ENCODE measurements at places on chromosomes 1 and 21. TPM values are rescaled to one million over a fixed set of nuclear protein-coding genes. Genes with fewer than 3 reads are reported as not detected.

DNA sequence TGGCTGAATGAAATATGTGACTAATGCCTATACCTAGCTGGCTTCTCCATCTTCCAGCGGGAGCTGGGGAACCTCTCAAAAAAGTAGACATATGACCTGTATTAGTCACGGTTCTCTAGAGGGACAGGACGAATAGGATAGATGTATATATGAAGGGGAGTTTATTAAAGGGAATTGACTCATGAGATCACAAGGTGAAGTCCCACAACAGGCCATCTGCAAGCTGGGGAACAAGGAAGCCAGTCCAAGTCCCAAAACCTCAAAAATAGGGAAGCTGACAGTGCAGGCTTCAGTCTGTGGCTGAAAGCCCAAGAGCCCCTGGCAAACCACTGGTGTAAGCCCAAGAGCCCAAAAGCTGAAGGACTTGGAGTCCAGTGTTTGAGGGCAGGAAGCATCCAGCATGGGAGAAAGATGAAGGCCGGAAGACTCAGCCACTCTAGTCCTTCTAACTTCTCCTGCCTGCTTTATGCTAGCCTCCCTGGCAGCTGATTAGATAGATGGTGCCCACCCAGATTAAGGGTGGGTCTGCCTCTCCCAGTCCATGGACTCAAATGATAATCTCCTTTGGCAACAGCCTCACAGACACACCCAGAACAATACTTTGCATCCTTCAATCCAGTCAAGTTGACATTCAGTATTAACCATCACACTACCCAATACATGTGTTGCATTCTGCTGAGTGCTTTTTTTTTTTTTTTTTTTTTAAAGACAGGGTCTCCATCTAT, 19.6 kb downstream of the OLIG1 start:
- no peaks in the 10 kb centered on the region for H3K4me1 ChIP-seq
- H3K27ac ChIP-seq, result no peak overlapping the region
- DNase-seq, result no peak
- no peaks in the 10 kb centered on the region for H3K36me3 ChIP-seq

DNA sequence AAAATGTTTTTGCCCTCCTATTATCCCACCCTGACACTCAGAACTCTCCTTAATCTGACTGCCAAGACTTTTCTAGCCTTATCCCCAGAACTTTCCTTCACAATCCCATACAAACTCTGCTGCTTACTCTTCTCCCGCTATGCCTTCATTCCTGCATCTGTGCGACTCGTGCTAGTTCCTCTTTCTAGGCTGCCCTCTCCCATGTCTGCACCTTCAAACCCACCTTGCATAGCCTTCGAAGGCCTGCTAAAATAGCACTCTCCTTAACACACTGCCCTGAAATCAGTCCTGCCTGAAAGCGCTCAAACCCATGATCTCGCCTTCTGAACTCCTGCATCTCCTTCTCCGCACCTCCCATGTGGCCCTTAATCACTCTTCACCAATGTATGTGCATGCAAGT, 2.5 kb upstream of the NCF2 start:
- H3K36me3 ChIP-seq, result no peaks in the 10 kb centered on the region
- peaks cover 37% of the 10 kb centered on the region for H3K4me1 ChIP-seq
- H3K4me3 ChIP-seq, result no peak overlapping the region
- DNase-seq, result no peak
- no peak overlapping the region for H3K27ac ChIP-seq

DNA sequence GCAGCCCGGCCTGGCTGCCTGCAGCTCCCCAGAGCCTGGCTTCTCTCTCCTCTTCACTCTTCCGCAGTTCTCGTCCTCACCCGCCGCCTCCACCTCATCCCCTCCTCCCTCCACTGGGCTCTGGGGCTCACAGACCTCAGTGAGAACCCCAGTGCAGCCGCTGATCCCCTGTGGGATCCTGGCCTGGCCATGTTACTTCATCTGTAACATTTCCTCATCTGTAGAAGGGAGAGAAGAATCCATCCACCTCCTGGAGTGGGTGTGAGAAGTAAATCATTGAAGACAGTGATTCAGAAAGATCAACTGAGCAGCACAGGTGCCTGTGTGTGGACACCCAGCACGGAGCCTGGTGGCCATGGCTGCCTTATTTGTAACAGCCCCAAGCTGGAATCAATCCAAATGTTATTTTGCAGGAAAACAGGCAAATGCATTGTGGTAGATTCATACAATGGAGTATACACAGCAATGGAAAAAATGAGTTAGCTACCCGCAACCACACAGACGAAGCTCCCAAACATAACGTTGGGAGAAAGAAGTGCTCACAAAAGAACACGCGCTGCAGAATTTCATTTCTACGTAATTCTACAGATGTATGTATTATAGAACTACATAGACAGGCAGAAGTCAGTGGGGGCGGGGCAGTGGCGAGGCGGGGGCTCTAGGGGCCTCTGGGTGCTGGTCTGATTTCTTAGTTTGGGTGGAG, 8.7 kb downstream of the LAPTM5 start:
- DNase-seq, result no peak
- H3K4me3 ChIP-seq, result no peak overlapping the region
- no peaks in the 10 kb centered on the region for H3K36me3 ChIP-seq
- peaks cover 16% of the 10 kb centered on the region for H3K27me3 ChIP-seq
- no peak overlapping the region for H3K27ac ChIP-seq

GPATCH2 gene
- 11.5 TPM for total RNA-seq

DNA sequence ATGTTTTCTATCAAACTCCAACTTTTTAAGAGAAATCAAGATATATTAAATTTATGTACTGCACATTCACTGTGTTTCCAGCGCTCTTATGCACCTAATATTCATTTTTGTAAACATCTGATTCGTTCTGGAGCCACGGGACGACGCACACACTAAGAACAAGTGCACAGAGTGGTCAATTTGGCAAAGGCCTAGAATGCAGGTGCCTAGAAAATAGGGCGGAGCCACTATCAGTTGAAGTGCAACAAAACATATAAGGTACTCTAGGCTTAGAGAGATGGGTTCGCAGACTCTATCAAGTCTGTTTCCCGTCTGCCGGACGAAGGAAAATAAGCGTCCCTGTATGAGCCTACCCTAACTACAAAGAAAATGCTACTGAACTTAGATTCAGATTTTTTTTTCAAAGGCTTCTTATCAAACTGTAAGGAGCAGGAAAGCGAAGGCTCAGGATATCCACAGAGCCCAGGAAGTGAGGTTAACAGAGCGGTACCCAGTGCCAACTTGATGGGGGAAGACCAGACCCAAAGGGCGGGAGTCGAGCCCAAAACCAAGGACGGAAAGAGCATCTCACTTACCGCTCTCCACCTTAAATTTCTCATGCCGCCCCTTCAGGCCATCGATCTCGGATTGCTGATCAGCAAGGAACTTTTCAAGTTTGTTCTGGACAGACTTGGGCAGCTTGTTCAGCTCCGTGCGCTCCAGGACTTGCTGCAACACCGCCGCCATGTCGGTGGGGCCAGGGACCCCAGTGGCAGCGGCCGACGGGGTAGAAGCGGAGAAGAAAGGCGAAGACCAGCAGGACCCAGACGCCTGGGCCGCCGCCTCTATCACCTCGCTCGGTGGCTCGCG, 526 bp downstream of the TPR start:
- peaks cover 34% of the 10 kb centered on the region for H3K4me1 ChIP-seq
- peak overlapping the region; percentile 99 for H3K27ac ChIP-seq
- peaks cover 2% of the 10 kb centered on the region for H3K27me3 ChIP-seq
- H3K36me3 ChIP-seq, result peaks cover 32% of the 10 kb centered on the region

DNA sequence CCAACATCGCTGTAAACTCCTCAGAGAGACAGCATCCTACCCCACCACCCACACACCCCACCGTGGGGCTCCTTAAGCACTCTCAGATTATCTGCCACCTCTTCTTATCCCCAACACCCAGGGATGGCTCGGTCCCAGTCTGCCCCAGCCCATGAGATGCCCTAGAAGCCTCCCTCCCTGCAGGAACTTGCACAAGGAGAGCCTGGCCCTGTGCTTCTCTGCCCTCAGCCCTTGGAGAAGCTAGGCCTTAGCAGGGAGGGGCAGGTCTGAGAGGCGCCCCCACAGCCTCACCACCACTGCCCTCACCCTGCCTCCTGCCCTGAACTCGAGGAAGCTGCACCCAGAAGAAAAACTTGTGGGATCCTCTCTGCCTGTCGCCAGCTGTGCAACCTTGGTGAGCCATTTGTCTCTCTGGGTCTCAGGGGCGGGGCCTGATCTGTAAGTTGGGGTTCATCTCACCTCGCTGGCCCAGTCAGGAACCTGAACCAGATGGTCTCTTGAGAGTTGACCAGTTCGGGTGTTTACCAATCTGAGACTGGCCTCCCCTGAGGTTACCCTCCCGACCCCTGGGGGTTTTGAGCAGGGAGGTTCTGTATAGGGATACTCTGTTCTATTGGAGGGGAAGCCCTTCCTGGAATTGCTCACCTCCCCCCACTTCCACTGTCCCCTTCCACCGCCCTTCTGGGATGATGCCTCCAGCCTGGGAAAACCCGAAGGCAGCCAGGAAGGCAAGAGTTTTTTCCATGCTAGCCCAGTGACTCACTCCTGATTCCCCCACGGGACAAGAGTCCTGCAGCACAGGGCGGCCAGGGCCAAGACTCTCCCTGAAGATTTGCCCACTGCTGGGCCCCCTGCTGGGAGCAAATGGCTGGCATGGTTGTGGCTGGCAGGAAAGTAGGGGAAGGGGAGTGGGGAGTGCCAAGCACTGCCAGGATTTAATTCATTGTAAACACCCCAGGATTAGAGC, at the start of gene S100A3:
Gene S100A3 (minus strand): TSS at position 537 of the 967 bp plus-strand sequence. CDS start 773 bp downstream, outside the sequence.
- H3K4me3 ChIP-seq, result peak within 1 kb of the TSS; percentile 40
- DNase-seq, result peak; percentile 85
- H3K27me3 ChIP-seq, result peaks cover 5% of the 10 kb centered on the region

DNA sequence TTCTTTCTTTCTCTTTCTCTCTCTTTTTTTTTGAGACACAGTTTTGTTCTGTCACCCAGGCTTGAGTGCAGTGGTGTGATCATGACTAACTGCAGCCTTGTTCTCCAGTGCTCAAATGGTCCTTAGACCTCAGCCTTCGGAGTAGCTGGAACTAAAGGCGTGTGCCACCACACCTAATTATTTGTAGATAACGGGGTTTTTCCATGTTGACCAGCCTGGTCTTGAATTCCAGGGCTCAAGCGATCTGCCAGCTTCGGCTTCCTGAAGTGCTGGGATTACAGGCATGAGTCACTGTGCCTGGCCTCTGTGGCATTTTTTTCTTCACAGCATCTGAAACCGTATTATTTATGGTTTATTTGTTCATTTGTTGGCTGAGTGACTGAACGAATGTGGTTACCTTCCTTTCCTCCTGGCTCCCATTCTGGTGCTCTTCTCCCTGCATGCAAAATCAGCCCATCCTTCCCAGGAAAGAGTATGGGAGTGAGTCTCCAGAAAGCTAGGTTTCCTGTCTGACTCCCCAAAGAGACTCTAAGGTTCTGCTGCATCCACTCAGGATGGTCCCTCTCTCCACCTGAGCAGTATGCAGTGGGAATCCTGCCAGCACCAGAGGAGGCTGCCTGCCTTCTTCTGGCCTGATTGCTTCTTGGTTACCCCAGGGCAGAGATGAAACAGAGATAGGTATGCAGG, 155.0 kb upstream of the BEND5 start:
- H3K27me3 ChIP-seq, result peaks cover 2% of the 10 kb centered on the region
- no peaks in the 10 kb centered on the region for H3K36me3 ChIP-seq
- DNase-seq, result no peak
- H3K4me1 ChIP-seq, result no peaks in the 10 kb centered on the region
- H3K27ac ChIP-seq, result no peak overlapping the region

PLA2G5 gene
- total RNA-seq, result not detected

DNA sequence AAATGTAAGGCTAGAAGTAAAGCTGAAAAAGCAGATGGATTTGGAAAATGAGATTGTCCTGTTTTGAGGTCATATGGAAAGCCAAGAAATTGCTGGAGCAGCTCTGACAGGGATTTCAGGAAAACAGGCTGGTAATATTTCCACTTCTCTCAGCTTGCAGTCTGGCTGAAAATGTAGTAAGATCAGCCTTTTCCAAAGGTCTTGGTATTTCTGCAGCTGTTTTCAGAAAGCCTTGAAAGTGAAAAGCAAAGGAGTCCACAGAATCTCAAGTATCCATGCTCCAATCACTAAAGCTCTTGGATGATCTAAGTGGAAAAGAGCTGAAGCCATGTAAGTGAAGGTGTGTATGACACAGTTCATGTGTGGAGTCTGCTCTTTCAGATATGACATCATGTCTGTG, 41.6 kb upstream of the APOBEC4 start:
- peaks cover 26% of the 10 kb centered on the region for H3K4me1 ChIP-seq
- H3K27ac ChIP-seq, result no peak overlapping the region
- no peak overlapping the region for H3K4me3 ChIP-seq
- no peaks in the 10 kb centered on the region for H3K27me3 ChIP-seq

PLA2G2A gene
- total RNA-seq, result not detected

GBP7 gene
- not detected for total RNA-seq

DNA sequence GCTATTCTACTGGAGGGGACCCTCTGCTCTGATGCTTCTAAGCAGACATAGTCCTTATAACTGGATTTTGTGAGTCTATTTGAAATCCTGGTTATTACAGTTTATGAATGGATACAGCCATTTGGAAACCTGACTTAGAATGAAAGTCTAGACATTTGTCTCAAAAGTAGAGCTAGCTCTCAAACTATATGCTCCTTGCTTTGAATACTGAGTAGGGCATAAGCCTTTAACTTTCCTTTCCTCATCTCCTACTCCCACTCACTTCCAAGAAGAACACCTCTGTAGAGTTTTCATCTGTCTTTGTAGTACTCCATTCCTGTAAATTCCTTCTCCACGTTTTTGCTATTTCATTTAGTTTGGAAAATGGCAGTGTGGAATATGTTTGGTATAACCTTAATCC, 9.0 kb upstream of the ARID1A start:
- no peaks in the 10 kb centered on the region for H3K36me3 ChIP-seq
- no peak for DNase-seq
- no peaks in the 10 kb centered on the region for H3K27me3 ChIP-seq
- peaks cover 26% of the 10 kb centered on the region for H3K4me1 ChIP-seq

- no peaks in the 10 kb centered on the region for H3K36me3 ChIP-seq
- no peak overlapping the region for H3K4me3 ChIP-seq
- no peak overlapping the region for H3K27ac ChIP-seq
- DNase-seq, result no peak
- no peaks in the 10 kb centered on the region for H3K4me1 ChIP-seq
Observed at GRCh38 chr1:118004312-118004711, 74.8 kb downstream of the WDR3 start.

CELA3B gene
- total RNA-seq, result not detected

CR1L gene
- total RNA-seq, result not detected

DNA sequence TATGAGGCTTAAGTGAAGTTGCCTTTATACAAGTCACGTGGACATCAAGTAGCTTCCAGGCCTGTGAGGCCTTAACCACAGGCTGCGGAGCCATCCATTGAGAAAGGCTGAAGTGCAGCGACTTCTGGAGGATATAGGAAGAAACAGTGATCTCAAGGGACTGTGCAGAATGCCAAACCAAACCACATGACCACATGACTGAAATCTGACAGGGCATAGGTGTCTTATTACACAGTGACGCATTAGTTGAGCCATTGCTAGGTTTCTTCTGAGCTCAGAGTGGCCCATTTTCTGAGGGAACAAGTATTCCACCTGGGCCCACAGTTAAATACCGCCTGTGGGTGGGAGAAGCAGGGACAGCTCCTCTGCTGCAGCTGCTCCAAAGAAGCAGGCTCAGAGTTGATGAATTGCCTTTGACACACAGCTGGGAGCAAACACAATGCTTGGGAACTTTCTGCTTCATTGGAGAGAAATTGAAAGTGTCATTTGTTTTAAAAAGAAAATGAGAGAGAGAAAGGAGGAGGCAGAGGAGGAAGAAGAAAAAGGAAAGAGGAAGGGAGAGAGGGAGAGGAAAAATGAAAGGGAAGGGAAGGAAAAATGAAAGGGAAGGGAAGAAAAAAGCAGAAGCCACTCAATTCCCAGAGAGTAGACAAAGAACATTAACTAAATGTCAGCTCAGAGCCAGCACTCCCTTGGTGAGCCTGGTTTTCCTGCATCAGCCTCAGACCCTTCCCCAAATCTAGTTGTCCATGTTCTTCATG, 94.4 kb downstream of the COLGALT2 start:
- peak overlapping the region; percentile 29 for H3K27ac ChIP-seq
- peaks cover 4% of the 10 kb centered on the region for H3K27me3 ChIP-seq
- peak; percentile 6 for DNase-seq
- no peak overlapping the region for H3K4me3 ChIP-seq

CRTC2 gene
- total RNA-seq, result 22.3 TPM

MXRA8 gene
- total RNA-seq, result 490 TPM
